Activated B cell treated with CpG ODN at 0.5 μM for 24 hours (primary cell): ENCODE measurements at places on chromosomes 4 and X.

GRCh38 chr4:183467246-183467645 is 22.8 kb downstream of the CDKN2AIP start:
- no peak for DNase-seq

DNA sequence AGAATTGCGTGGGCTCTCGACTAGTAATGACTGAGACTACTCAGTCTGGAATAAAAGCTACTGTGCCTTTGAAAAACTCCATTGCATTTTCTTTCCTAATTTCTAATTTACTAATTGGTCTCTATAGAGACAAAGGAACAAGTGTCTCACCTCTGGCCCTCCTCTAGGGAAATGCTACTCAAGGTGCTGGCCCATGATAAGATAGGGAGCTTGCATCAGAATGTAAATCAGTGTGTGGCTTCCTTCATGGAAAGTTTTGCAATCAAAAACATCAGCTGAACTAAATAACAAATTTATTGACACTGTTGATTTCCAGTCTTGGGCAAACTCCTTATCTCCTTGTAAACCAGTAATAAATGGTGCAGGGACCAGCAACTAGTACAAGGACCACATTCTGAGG is 81.8 kb downstream of the SRPX start:
- DNase-seq = no peak

GRCh38 chr4:36274158-36274557 is 7.3 kb upstream of the DTHD1 start:
- DNase-seq = no peak

- DNase-seq = no peak
Observed at GRCh38 chrX:142999199-142999701, 26.5 kb upstream of the SPANXN4 start.

GRCh38 chr4:183746305-183747229 is 87.5 kb downstream of the TRAPPC11 start:
- DNase-seq = no peak

GRCh38 chr4:16858275-16858752 is 40.1 kb downstream of the LDB2 start:
- DNase-seq = no peak
